Progenitor cell of endocrine pancreas (in vitro differentiated cells): ENCODE measurements at places on chromosomes 6 and 20. TPM values are rescaled to one million over a fixed set of nuclear protein-coding genes. Genes with fewer than 3 reads are reported as not detected.

TBXT gene
- not detected in 2 replicates for total RNA-seq

NOX3 gene
- not detected in 2 replicates for total RNA-seq

ESR1 gene
- total RNA-seq, result not detected in 2 replicates

C20orf202 gene
- total RNA-seq, result 0.26 and 0.27 TPM in 2 replicates

DSP gene
- total RNA-seq, result 365 and 366 TPM in 2 replicates

SIRPB2 gene
- not detected in 2 replicates for total RNA-seq

PLEKHG1 gene
- 38.8 and 42.2 TPM in 2 replicates for total RNA-seq

DCDC2 gene
- total RNA-seq, result 22.2 and 28.2 TPM in 2 replicates

OOEP gene
- not detected in 2 replicates for total RNA-seq

PRDM13 gene
- not detected in 2 replicates for total RNA-seq

RGS17 gene
- 1.7 and 2.6 TPM in 2 replicates for total RNA-seq

GRCh38 chr20:52539891-52540290, 348.3 kb upstream of the ZFP64 start:
- peaks cover 5% of the 10 kb centered on the region for H3K27me3 ChIP-seq
- no peak for DNase-seq
- H3K4me1 ChIP-seq, result no peaks in the 10 kb centered on the region
- H3K36me3 ChIP-seq, result no peaks in the 10 kb centered on the region
- no peak overlapping the region for H3K27ac ChIP-seq

DNA sequence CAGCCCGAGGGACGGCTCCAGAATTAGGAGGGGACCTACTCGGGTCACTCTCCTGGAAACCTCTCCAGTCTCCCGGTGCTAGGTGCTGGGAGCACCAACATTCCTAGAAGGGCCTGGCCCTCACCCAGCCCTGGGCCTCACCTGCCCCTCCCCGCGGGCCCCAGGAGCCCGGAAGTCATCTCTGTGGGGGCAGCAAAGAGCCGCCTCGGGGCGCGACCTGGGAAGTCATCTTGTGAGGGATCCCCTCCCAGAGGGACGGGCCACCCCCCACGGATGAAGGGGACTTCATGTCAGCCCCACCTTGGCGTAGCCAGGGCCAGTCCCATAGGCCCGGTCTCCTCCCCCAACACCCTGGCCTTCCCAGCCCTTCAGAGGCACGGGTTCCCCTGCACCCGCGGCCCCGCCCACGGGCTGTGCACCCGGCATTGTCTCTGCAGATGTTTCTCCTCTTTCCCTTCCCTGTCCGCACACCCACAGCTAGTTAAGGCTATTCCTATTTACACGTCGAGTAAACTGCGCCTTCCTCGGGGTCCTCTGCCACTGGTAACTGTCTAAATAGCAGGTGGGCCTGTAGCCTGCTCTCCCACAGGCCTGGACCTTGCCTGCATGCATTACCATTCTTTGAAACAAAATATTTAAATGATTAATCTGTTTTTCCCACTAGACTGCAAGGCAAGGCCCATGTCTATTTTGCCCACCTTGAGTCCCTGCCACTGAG, 896 bp upstream of the RNASET2 start:
- H3K4me1 ChIP-seq, result peaks cover 7% of the 10 kb centered on the region
- peak overlapping the region; percentile 74 for H3K4me3 ChIP-seq
- peak; percentile 15 for DNase-seq
- peaks cover 1% of the 10 kb centered on the region for H3K36me3 ChIP-seq
- H3K27ac ChIP-seq, result peak overlapping the region; percentile 88

GRCh38 chr6:163773646-163774045, 359.1 kb downstream of the QKI start:
- no peak for DNase-seq
- H3K36me3 ChIP-seq, result no peaks in the 10 kb centered on the region
- H3K4me3 ChIP-seq, result no peak overlapping the region
- peaks cover 2% of the 10 kb centered on the region for H3K4me1 ChIP-seq

GRCh38 chr6:55819811-55820210, 55.6 kb downstream of the BMP5 start:
- H3K27me3 ChIP-seq, result peaks cover 8% of the 10 kb centered on the region
- no peak overlapping the region for H3K4me3 ChIP-seq
- no peak for DNase-seq
- peaks cover 12% of the 10 kb centered on the region for H3K4me1 ChIP-seq
- H3K27ac ChIP-seq, result no peak overlapping the region

DNA sequence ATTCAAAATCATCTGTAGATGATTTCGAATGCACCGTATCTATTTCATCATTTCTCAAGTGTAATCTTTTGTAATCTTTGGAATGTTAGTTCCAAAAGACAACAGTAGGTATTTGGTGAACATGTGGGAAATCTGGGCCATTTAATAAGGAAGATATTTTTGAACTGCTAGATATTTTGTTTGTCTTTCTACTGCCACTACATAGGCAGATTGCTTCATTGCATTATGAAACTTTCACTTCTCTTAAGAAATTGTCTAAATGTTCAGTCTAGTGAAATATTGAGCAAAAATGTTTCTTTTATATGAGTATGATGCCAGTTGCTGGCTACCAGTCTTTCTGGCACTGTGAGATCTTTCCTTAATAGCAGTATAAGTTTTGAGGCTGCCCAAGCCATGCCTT, 527.8 kb upstream of the RNF217 start:
- peaks cover 8% of the 10 kb centered on the region for H3K4me1 ChIP-seq
- H3K27ac ChIP-seq, result no peak overlapping the region
- no peak overlapping the region for H3K4me3 ChIP-seq
- no peaks in the 10 kb centered on the region for H3K27me3 ChIP-seq

DNA sequence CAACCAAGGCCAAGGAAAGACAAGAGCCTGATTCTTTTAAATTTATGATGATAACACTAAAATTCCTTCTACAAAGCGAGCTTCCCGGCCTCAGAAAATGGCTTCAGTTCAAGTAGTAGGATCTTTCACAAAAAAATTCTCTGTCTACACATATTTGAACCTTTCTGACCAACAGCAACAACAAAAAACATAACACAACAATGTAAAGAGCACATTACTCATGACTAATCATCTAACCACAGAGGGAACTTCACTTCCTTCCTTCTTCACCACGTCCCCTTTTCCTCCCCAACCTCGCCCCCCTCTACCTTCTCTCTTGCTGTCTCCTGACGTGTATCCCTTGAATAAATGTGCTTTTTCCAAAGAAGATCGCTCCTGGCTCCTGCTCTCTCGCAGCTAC, 228.2 kb downstream of the MYLK4 start:
- H3K4me3 ChIP-seq, result no peak overlapping the region
- H3K27me3 ChIP-seq, result no peaks in the 10 kb centered on the region
- H3K36me3 ChIP-seq, result peaks cover 2% of the 10 kb centered on the region
- no peaks in the 10 kb centered on the region for H3K4me1 ChIP-seq
- no peak overlapping the region for H3K27ac ChIP-seq
- DNase-seq, result no peak

DNA sequence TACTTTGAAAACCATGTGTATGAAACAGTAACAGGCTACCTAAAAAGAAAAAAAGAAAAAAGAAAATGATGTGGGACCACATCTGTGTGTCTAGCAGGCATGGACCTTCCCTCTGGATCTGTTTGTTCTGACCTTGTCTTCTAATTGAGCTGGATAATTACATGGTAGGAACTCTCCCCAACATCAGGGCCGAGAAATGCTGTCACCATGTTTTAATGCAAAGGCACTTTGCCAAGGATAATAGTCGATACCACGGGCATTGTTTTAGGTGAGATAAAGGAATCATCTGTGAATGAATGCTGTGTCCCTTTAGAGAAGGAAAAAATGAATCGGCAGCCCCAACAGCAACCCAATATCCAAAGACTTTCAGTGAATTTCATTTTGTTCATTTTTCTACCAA, 149.1 kb downstream of the ZDHHC14 start:
- peaks cover 1% of the 10 kb centered on the region for H3K27me3 ChIP-seq
- peaks cover 25% of the 10 kb centered on the region for H3K4me1 ChIP-seq
- no peaks in the 10 kb centered on the region for H3K36me3 ChIP-seq
- H3K27ac ChIP-seq, result no peak overlapping the region
- DNase-seq, result no peak

GRCh38 chr6:42987533-42988451, 3.4 kb downstream of the PPP2R5D start:
- H3K36me3 ChIP-seq, result peaks cover 2% of the 10 kb centered on the region
- no peaks in the 10 kb centered on the region for H3K27me3 ChIP-seq
- no peak overlapping the region for H3K4me3 ChIP-seq
- H3K27ac ChIP-seq, result no peak overlapping the region
- H3K4me1 ChIP-seq, result peaks cover 24% of the 10 kb centered on the region

DNA sequence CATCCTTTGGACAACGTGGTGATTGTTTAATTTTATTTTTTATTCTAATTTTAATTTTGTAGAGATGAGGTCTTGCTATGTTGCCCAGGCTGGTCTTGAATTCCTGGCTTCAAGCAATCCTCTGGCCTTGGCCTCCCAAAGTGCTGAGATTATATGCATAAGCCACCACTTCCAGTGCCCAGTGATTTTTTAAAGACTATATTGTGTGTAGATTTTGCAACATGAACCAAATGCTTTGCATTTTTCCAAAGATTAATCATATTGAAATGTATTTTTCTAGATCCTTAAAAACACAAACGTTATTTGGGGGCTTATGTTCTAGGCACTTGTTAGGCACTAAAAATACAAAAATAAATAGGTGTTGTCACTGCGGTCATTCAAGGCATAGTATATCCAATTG, 117.6 kb upstream of the CCN2 start:
- no peaks in the 10 kb centered on the region for H3K27me3 ChIP-seq
- no peak overlapping the region for H3K27ac ChIP-seq
- peaks cover 1% of the 10 kb centered on the region for H3K36me3 ChIP-seq
- H3K4me1 ChIP-seq, result peaks cover 4% of the 10 kb centered on the region

- no peaks in the 10 kb centered on the region for H3K27me3 ChIP-seq
- no peak overlapping the region for H3K27ac ChIP-seq
- H3K4me3 ChIP-seq, result no peak overlapping the region
- no peaks in the 10 kb centered on the region for H3K4me1 ChIP-seq
Measured at GRCh38 chr6:157646012-157646411, 177.0 kb upstream of the SNX9 start.

GRCh38 chr20:1900321-1900801, 5.2 kb downstream of the SIRPA start:
- no peak overlapping the region for H3K4me3 ChIP-seq
- H3K27me3 ChIP-seq, result peaks cover 16% of the 10 kb centered on the region
- H3K4me1 ChIP-seq, result peaks cover 7% of the 10 kb centered on the region
- H3K27ac ChIP-seq, result no peak overlapping the region
- no peaks in the 10 kb centered on the region for H3K36me3 ChIP-seq

- peak overlapping the region; percentile 30 for H3K27ac ChIP-seq
- H3K36me3 ChIP-seq, result no peaks in the 10 kb centered on the region
- peaks cover 39% of the 10 kb centered on the region for H3K4me1 ChIP-seq
- DNase-seq, result no peak
- no peak overlapping the region for H3K4me3 ChIP-seq
Measured at GRCh38 chr6:21115111-21115510, 478.4 kb upstream of the SOX4 start.

- no peak for DNase-seq
- H3K4me1 ChIP-seq, result peaks cover 2% of the 10 kb centered on the region
- no peaks in the 10 kb centered on the region for H3K36me3 ChIP-seq
- peak overlapping the region; percentile 48 for H3K4me3 ChIP-seq
- H3K27me3 ChIP-seq, result peaks cover 63% of the 10 kb centered on the region
- H3K27ac ChIP-seq, result no peak overlapping the region
Measured at GRCh38 chr20:3744806-3745685, 12.6 kb downstream of the HSPA12B start.

DNA sequence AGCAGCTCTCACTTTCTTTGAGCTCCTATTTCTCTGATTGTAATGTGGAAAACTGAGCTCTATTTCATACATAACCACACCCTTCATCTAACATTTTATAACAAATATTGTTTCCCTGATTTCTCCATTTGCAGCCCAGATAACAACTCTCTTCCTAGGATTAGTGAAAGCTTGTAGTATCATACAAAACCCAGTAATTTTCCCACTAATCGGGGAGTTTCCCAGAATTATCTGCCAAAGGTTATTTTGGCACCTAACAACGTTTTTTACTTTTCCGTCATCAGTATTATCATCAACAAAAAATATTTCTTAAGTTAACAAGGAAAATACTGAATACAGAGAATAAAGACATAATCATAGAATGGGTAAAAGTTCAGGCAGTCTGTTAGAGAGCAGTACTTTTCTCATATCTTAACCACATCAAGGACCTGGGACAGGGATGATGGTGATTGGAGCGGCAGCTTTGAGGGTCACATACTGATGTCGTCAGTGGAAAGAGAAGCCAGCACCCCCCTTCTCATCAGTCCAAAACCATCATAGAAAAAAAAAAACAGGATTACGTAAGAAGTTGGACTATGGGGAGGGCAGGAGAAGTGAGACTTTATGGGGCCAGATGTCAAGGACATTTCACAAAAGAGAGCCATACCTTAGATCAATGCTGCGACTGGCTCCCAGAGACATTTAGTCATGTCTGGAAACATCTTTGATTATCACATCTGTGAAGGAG, 166.1 kb upstream of the TNFAIP3 start:
- no peak overlapping the region for H3K4me3 ChIP-seq
- H3K27me3 ChIP-seq, result no peaks in the 10 kb centered on the region
- H3K4me1 ChIP-seq, result peaks cover 33% of the 10 kb centered on the region
- no peak overlapping the region for H3K27ac ChIP-seq
- no peak for DNase-seq
- no peaks in the 10 kb centered on the region for H3K36me3 ChIP-seq

- H3K36me3 ChIP-seq, result no peaks in the 10 kb centered on the region
- DNase-seq, result no peak
- H3K27me3 ChIP-seq, result no peaks in the 10 kb centered on the region
- H3K27ac ChIP-seq, result no peak overlapping the region
- no peaks in the 10 kb centered on the region for H3K4me1 ChIP-seq
- no peak overlapping the region for H3K4me3 ChIP-seq
Measured at GRCh38 chr6:125451750-125452149, 150.0 kb upstream of the HDDC2 start.

GRCh38 chr6:64084185-64084663, 448.6 kb downstream of the PHF3 start:
- peaks cover 16% of the 10 kb centered on the region for H3K27me3 ChIP-seq
- H3K4me1 ChIP-seq, result peaks cover 4% of the 10 kb centered on the region
- no peak overlapping the region for H3K4me3 ChIP-seq

DNA sequence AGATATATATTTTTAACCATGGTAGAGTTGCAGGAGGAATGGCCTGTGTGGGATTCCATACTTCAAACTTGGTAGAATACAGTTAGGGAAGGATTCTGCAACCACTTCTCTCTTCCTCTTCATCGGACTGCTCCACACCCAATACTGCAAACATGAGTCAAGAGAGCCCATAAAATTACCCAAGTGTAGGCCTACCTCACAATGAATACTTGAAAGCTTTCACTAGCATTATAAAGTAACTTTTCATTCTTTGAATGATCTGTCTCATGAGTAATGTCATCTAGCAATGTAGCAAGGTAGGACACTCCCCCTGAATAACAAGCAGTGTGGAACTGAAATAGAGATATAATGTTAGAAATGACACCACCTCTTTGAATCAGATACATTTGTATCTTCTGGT, 79.4 kb downstream of the FOXC1 start:
- no peak overlapping the region for H3K4me3 ChIP-seq
- no peak for DNase-seq
- H3K4me1 ChIP-seq, result peaks cover 3% of the 10 kb centered on the region
- H3K27me3 ChIP-seq, result no peaks in the 10 kb centered on the region
- H3K27ac ChIP-seq, result no peak overlapping the region
- H3K36me3 ChIP-seq, result no peaks in the 10 kb centered on the region
